ENCODE measurements at places on chromosomes 5 and 9.

GRCh38 chr5:41641621-41642020, 131.2 kb upstream of the PLCXD3 start:
- DNase-seq: no peak

DNA sequence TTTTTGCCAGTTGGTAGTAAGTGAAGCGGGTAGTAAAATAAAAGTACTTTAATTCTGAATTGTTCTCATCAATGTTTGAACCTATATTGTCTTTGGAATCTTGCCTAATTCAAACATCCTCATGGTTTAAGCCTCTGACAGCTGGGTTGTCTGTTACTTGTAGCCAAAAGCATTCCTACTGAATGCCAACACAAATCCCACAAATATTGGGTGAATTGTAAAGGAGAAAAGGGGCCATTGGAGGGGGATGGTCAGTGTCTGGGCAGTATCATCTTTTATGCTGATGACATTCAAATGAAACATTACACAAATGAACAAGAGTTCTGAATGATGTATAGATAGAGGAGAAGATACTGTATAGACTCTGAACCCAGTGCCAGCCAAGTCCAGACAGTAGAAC, 309.5 kb downstream of the OSTF1 start:
- no peak for DNase-seq

DNA sequence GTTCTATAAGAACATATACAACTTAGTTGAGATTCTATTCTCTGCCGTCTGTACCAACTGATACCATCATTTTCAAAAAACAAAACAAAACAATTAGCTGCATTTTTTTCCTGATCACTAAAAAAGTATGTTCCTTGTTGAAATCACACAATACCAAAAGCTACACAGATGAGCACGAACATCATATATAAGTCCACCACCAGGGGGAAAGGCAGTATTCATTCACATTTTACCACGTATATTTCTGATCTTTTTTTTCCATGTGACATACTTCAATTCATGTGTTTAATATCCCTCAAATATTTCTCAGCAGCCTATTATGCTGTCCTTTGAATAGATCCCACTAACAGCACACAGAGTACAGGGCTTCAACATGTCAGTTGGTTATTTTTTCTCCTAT, 40.6 kb downstream of the IRX2 start:
- no peak for DNase-seq

- no peak for DNase-seq
Measured at GRCh38 chr9:129365196-129365595, 187.1 kb upstream of the IER5L start.

DNA sequence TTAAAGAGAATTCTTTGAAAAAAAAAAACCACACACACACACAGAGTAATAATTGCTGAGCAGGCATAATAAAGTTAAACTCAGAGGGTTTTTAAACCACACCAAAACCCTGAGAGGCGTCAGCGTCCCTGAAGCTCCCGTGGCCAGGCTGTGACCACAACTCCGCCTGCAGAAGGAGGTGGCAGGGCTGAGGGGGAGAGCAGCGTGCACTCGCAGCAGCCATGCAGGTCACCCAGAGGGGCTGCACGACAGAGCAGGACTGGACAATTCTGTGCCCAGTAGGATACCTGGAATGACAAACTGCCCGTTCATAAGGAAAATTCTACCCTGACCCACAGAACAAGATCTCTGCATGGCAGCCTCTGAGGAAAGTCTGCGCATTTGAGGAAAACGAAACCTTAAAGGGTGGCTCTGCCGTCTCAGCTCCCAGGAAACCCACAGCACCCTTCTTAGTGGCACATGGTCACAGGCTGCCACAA, 44.0 kb downstream of the ROR2 start:
- no peak for DNase-seq

GRCh38 chr5:178564811-178565550, 25.2 kb downstream of the COL23A1 start:
- no peak for DNase-seq

GRCh38 chr9:123329329-123329955, 26.6 kb upstream of the CRB2 start:
- DNase-seq: no peak

DNA sequence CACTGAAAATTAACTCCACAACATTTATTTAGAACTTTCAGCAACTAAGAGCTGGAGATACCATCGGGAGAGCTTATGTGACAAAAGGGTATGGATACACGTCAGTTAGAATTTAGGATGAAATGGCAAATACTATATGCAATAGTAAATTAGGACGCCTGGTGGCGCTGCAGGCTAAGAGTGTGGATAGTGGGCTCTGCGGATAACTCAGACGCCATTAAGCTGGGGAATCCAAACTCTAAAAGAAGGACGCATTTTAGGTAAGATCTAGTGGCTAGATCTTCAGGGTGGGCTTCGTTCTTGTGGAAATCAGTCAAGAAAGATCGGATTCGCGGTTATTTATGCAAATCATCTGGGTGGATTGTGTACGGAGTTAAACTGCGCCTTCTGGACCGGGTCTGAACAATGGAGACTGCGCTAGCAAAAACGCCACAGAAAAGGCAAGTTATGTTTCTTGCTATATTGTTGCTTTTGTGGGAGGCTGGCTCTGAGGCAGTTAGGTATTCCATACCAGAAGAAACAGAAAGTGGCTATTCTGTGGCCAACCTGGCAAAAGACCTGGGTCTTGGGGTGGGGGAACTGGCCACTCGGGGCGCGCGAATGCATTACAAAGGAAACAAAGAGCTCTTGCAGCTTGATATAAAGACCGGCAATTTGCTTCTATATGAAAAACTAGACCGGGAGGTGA, at the start of gene PCDHB5:
PCDHB5 (plus strand) TSS at position 177 of the 688 bp plus-strand sequence; CDS start at position 406, 229 bp downstream.
- peak; percentile 62 for DNase-seq

DNA sequence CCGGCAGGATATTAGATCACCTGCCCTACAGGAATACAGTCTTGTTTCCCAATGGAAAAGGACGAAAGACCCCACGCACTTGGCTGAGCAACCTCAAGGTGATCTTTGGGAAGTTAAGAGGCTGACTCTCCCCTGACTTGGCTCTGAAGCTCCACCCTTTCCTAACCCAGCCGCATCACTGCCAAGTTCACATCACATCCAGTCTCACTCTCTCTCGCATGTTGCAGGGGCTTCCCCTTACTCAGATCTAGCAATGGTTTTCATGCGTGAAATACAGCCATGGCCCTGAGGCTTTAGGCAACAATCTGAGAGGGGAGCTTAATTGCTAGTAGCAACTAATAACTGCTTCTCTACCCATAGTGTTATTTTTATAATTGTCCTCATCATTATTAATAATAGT, 211.6 kb downstream of the DOCK8 start:
- no peak for DNase-seq

DNA sequence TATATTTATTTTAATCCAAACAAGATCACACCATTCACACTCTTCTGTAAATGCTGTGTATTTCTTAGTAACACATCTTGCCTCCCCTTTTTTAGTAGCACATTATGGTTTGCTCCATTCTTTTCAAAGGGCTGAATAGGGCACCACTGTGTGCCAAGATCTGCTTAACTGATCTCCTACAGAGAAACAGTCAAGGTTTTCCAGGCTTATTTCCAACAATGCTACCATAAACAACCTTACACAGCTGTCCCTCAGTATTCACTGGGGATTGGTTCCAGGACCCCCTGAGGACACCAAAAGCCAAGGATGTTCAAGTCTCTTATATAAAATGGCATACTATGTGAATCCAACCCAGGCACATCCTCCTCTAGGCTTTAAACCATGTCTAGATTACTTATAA, 16.5 kb downstream of the GOLM1 start:
- DNase-seq: no peak

DNA sequence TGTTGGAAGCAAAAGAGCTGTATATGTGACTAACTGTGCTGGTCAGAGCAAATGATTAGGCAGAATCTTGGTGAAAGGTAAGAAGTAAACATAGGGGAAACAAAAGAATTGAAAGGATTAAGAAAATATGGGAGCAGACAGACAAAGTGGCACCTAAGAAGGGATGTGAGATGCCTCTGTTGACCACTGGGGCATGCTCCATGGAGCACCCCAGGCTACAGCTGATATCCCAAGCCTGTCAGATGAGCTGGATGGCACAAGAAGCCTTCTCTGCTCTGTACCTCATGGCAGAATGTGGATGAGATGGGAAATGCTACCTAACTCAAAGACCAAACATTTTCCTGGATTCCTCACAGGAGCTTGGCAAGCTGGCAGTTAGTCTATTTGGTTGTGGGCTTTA, 89.3 kb upstream of the SLIT3 start:
- no peak for DNase-seq

- no peak for DNase-seq
Measured at GRCh38 chr5:72133212-72133990, 26.1 kb downstream of the MAP1B start.

- DNase-seq: no peak
Measured at GRCh38 chr5:82290908-82291307, 12.8 kb upstream of the RPS23 start.

DNA sequence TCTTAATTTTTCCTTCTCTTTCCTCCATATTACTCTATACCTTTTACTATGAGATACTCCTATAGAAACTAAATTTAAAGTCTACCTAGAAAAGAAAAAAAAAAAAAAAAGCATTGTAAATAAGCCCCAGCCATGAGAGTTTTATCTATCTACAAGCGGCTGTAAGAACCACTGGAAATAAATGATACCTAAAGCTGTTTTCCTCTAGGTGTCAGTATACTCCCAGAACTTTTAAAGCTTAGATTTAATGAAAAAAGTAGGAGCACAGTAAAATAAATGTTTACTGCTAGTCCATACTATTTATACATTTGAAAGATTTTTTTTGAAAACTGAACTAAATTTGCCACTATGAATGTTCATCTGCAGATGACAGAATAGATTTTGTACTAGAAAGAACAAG, 26.2 kb downstream of the TYRP1 start:
- DNase-seq: no peak

- DNase-seq: peak; percentile 65
Measured at GRCh38 chr5:161546470-161547301, at the start of gene GABRB2. GABRB2 (minus strand) TSS chr5:161546725; CDS start chr5:161546643, 82 bp downstream.

DNA sequence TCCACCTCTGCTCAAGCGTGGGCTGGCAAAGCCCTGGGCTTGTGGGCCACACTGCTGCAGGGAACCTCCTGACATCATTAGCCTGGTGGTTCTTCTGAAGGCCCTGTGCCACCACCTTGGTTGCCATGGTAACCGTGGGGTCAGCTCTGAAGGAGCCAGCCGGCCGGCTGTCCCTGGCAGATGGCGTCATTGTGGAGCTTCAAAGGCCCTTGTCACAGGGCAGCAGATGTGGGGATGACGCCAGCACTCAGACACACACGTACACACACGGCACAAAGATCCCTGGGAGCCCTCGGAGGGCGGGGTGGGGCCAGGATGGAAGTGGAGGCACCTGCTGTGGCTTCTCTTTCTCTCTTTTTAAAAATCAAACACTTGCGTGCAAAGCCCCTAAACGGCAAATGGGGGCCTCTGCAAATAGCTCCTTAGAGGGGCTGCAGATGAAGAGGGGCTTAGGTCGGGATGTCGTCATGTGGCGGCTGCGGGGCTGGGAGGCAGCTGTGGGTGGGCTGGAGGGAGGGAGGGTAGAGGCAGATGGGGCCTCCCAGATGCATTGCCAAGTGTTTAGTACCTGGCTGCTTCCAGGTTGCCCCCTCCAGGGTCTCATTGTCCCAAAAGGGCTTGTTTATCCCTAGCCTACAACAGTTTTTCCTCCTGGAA, 19.5 kb upstream of the RPL26L1 start:
- DNase-seq: no peak

DNA sequence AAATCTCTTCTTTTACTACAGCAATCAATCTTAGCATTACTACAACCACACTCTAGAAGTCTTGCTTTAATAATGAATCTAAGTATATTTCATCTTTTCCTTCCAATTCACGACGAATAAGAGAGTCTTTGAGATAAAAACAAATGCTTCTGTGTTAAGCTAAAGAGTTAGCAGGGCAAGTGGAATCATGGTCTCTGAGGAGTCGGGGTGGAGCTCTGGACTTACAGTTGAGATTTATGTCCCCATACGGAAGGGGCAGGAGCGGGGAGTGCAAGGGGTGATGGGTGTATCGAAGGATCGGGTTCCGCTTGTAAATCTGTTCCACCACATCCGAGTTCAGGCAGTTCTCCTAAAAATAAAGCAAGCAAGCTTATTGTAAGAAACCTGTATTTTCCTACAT, 59.0 kb upstream of the RETREG1 start:
- no peak for DNase-seq

DNA sequence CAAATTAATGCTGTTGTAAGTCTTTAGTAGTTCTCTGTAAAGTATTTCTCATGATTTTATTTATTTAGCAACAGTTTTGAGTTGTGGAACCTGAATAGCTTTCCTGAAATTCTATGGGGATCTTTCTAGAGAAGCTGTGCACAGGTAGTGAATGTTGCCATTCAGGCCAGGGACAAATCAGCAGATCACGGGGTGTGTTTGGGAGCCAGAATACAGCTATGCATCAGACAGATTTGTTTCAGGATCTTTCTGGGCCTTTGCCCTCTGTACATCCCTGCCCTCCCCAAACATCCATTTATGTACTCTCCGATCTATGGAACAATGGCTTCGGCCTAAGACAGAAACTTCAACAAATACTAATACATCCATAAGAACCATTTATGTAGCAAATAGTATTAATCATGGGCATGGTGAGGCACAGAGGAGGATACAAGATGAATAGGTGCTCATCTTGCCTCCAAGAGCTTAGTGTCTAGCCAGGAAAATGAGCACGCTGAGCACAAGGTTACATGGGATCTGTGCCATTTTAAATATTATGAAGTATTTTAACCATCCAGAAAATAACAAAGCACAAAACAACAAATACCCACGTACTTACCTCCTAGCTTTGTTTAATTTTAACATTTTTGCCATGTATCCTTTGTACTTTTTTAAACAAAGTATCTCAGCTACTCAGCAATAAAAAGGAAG, 13.1 kb downstream of the ARHGEF37 start:
- no peak for DNase-seq

DNA sequence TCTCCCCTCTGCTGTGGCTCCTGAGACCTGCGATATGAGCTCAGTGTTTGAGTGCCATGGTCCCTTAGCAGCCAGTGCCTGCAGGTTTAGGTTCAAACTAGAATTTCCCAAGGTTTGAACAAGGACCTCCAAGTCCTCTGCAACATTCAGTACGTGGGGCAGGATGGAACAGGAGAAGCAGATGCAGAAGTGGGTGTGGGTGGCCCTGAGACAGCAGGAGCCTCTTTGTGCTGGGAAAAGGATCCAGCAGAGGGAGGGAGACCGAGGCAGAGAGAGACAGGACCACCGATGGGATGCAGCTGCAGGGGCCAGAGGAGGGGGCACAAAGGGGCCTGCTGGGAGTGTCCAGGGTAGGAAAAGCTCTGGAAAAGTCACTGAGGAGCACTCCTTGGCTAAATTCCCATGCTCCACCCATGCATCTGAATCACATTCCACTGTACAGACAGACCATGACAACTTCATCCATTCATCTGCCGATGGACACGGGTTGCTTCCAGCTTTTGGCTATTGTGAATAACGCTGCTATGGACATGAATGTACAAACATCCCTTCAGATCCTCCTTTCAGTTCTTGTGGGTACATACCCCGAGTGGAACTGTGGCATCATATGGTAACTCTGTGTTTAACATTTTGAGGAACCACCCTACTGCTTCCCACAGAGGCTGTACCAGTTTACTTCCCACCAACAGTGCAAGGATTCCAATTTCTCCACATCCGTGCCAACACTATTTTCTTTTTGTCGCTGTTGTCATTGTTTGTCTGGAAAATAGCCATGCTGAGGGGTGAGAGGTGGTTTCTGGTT, 26.7 kb upstream of the SUSD3 start:
- no peak for DNase-seq
